A172 (cell line): ENCODE measurements at places on chromosomes 13 and 19. TPM values are rescaled to one million over a fixed set of nuclear protein-coding genes. Genes with fewer than 3 reads are reported as not detected.

- DNase-seq = no peak
These were observed 17.7 kb upstream of the WASF3 start for GRCh38 chr13:26539738-26540292.

GRCh38 chr13:23758798-23759527 is 130.2 kb downstream of the MIPEP start:
- no peak for DNase-seq

- DNase-seq = no peak
These were observed 243.8 kb upstream of the MAB21L1 start for GRCh38 chr13:35720290-35720689.

The FGF9 gene
- total RNA-seq = not detected in 2 replicates

DNA sequence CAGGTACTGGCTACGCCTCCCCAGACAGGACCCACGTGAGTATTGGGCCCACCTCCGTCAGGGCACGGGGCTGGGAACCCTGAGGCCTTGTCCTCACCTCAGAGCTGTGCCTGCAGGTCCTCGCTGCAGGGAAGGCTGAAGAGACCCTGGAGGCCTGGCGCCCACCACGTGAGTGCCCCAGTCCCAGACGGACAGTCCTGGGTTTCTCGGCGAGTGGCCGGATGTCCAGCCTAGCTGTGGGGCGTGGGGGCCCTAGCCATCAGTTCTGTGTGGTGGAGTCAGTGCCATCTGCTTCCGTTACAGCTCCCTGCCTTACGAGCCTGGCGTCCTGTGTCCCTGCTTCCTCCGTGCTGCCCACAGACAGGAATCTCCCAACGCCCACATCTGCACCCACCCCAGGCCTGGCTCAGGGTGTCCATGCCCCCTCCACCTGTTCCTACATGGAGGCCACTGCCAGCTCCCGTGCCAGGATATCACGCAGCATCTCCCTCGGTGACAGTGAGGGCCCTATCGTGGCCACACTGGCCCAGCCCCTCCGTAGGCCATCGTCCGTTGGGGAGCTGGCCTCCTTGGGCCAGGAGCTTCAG is 7.8 kb upstream of the OVOL3 start:
- DNase-seq = no peak

- no peak for DNase-seq
These were observed 5.2 kb downstream of the ERF start for GRCh38 chr19:42249769-42250168.

The SYNGR4 gene
- not detected in 2 replicates for total RNA-seq

The ZNF490 gene
- total RNA-seq = 4.7 and 6.9 TPM in 2 replicates

DNA sequence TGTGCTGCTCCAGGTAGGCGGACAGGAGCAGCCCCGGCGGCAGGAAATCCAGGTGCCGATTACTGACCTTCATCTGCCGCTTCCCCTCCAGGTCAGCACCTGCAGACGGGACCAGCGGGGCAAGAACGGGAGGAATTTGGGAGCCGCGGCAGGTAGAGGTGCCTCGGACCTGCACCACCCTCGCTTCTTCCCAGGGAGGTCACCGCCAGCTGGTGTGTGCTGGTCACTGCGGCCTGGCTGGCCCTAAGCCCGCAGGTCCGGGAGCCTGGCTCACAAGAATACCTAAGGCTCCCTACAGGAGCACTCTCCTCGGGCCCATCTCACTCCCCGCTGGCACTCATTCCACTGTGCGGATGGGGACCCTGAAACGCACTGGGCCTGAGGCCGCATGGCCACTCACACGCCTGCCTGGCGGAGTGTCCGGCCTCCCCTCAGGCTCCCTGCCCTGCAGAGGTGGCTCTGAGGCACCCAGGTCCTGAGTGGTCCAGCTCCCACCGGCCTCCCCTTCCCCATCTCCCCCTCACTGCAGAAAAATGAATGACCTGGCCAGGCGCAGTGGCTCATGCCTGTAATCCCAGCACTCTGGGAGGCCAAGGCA is 4.3 kb downstream of the RNU6-9 start:
- DNase-seq = no peak
